Left ventricle myocardium superior (tissue), 1 donor: ENCODE measurements at places on chromosomes 5 and 9. TPM values are rescaled to one million over a fixed set of nuclear protein-coding genes. Genes with fewer than 3 reads are reported as not detected.

DNA sequence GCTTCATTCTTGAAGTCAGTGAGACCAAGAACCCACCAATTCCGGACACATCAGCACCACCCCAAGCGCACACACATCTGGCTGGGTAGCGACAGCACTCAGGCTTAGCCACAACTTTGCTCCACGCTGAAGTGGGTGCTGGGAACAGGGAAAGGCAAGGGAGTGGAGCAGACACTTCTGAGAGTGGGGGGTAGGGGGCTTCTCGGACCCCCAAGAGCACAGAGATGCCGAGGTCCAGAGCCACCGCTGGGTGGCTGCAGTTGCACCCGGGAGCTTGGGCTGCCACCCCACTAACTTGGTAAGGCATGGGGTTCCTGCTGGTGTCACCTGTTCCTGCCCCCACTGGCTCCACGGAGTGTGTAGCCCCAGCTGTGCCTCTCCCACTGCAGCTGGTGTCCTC is 225.3 kb upstream of the RIOK2 start:
- DNase-seq, result no peak

GRCh38 chr5:138930371-138931097 is 55.4 kb upstream of the LRRTM2 start:
- DNase-seq, result no peak

GRCh38 chr5:34022121-34022705 is 14.4 kb upstream of the AMACR start:
- DNase-seq, result no peak

GRCh38 chr9:80305136-80305535 is 733.4 kb downstream of the TLE4 start:
- no peak for DNase-seq

DNA sequence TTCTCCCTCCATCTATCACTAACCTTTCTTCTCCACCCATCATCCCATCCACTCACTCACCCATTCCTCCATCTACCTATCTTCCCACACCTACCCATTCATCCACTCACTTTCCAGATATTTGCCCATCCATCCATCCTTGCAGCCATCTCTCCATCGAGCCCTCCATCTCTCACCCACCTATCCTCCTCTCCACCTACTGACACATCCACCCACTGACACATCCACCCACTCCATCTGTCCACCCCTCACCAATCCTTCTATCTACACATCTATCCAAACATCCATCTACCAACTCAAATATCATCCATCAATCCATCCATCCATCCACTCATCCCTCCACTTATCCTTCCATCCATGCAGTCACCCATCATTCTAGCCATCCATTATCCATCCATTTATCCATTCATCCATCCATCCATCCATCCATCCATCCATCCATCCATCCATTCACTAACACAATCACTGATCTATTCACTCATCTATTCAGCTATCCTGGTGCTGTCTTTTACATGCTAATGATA is 68.9 kb upstream of the SPTLC1 start:
- DNase-seq, result no peak

The GPRIN1 gene
- total RNA-seq, result 0.50 TPM

DNA sequence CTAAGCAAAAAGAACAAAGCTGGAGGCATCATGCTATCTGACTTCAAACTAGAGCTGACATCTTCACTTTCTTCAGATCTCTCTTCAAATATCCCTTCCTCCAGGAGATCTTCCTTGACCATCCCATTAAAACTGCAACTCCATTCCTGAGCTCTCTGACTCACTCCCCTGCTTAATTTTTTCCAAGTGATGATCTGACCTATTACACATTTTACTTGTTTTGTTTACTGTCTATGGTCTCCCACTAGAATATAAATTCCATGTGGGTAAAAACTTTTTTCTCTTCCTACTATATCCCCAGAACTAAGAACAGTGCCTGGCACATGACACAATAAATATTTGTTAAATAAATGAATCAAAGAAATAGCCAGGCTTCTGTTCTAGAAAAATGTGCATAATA is 87.5 kb downstream of the SLIT3 start:
- no peak for DNase-seq
